ENCODE measurements at places on chromosomes 13 and 19. TPM values are rescaled to one million over a fixed set of nuclear protein-coding genes. Genes with fewer than 3 reads are reported as not detected.
A peak's percentile ranks its signal among the peaks of the same experiment; 100 is the strongest.

AKT2 gene
- 130 TPM for total RNA-seq

CATSPERD gene
- not detected for total RNA-seq

GRCh38 chr19:41226874-41227390 lies 7.9 kb downstream of the AXL start:
- no peak for DNase-seq
- no peaks in the 10 kb centered on the region for H3K27me3 ChIP-seq
- H3K27ac ChIP-seq, result peak overlapping the region; percentile 82
- no peaks in the 10 kb centered on the region for H3K36me3 ChIP-seq
- H3K4me1 ChIP-seq, result no peaks in the 10 kb centered on the region
- peak overlapping the region; percentile 60 for H3K4me3 ChIP-seq

- no peaks in the 10 kb centered on the region for H3K36me3 ChIP-seq
- no peak overlapping the region for H3K4me3 ChIP-seq
- peaks cover 9% of the 10 kb centered on the region for H3K4me1 ChIP-seq
- H3K27ac ChIP-seq, result no peak overlapping the region
- no peak for DNase-seq
Observed at GRCh38 chr13:46529216-46529919, 23.6 kb upstream of the LRCH1 start.

DNA sequence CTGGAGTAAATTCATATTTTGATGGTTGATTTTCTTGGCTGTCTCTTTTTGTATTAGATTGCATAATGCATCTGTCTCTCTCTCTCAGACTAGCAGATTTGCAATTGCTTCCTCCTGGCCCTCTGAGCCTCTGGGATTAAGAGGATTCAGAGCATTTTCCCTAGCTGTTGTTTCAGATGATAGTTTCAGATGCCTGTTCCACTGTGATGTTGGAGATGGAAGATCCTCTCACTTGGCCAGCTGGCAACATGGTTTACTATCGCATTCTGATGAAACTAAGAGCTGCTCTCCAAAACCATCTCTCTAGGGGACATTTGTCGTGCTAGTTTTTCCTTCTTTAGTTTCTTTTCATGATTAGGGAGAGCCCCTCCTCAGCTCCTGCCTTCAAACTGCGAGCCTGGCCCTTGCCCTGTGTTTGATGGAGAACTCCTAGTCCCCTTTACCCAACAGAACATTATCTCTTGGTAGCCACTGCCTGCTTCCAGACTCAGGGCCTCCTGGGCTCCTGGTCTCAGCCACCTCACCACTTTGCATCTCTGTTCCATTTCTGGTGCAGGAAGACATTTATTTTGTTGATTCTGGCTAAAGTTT lies 244.6 kb downstream of the B3GLCT start:
- no peak overlapping the region for H3K27ac ChIP-seq
- no peak overlapping the region for H3K4me3 ChIP-seq
- H3K4me1 ChIP-seq, result no peaks in the 10 kb centered on the region
- H3K27me3 ChIP-seq, result no peaks in the 10 kb centered on the region
- peak; percentile 34 for DNase-seq

MYBPC2 gene
- not detected for total RNA-seq

RGCC gene
- total RNA-seq, result 22.9 TPM

- H3K27me3 ChIP-seq, result no peaks in the 10 kb centered on the region
- H3K4me1 ChIP-seq, result peaks cover 54% of the 10 kb centered on the region
- DNase-seq, result no peak
- peak within 1 kb of the TSS; percentile 33 for H3K4me3 ChIP-seq
- H3K36me3 ChIP-seq, result no peaks in the 10 kb centered on the region
Observed at GRCh38 chr19:35041548-35042055, at the start of gene HPN. TSS of gene HPN (plus strand) at chr19:35041721. CDS start at chr19:35042507, 786 bp downstream.

GRCh38 chr19:3609779-3610719 lies 3.4 kb upstream of the TBXA2R start:
- no peak overlapping the region for H3K4me3 ChIP-seq
- H3K27ac ChIP-seq, result peak overlapping the region; percentile 78
- H3K36me3 ChIP-seq, result peaks cover 36% of the 10 kb centered on the region
- peaks cover 51% of the 10 kb centered on the region for H3K4me1 ChIP-seq
- no peak for DNase-seq

SOX1 gene
- not detected for total RNA-seq

DNA sequence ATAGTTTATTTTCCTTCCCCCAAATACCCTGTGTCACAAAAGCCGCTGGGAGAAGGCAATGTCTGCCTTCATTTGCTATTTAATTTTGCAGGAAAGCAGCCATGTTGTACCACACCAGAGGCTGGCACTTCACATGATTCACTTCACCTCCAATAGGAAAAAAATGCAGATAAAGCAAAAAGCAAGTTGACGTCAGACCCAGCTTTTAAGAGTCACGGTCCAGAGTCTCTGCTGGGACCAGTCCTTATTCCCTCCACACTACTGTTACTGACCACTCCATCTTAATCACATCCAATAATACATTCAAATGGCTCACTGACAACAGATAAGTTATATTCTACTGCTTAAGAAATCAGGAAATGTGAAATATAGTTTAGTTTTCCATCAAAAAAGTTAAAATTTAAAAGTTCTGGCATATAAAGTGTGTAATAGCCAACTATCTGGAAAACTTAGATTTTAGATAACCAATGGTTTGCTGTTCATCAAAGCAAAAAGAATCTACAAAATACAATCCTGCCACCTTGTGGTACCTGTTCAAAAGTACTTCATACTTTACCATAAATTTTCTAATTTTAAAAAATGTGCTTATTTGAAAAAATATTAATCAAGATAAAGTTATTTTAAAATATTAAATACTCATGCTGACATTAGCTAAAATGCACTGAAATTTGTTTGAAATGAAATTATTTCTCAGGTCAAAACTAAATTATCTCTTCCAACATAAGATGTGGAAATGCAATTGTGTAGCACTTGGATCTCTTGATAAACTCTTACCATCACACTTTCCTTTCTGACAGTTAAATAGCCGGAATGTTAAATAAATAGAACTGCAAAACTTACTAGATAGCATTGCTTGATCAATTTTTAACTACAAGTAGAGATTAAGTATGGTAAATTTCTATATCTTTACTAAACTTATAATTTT lies 97.3 kb downstream of the SERP2 start:
- H3K4me3 ChIP-seq, result no peak overlapping the region
- H3K27me3 ChIP-seq, result no peaks in the 10 kb centered on the region
- no peak for DNase-seq
- no peaks in the 10 kb centered on the region for H3K36me3 ChIP-seq
- no peak overlapping the region for H3K27ac ChIP-seq

KIR3DL1 gene
- not detected for total RNA-seq

DNA sequence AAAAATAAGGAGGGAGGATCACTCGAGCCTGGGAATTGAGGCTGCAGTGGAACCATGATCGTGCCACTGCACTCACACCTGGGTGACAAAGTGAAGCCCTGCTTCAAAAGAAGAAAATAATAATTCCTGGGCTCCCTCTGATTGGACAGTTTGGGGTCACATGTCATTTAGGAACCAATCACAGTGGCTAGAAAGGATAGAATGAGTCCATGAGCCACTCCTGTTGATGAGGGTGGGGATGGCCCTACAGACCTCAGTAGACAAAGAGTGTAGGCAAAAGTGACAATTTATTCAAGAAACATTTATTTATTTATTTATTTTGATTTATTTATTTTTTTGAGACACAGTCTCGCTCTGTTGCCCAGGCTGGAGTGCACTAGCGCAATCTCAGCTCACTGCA lies 26.8 kb upstream of the ADGRE5 start:
- no peak for DNase-seq
- no peaks in the 10 kb centered on the region for H3K36me3 ChIP-seq
- no peak overlapping the region for H3K27ac ChIP-seq
- H3K4me3 ChIP-seq, result no peak overlapping the region
- no peaks in the 10 kb centered on the region for H3K4me1 ChIP-seq

GRCh38 chr13:87736849-87737385 lies 65.7 kb downstream of the SLITRK5 start:
- H3K27me3 ChIP-seq, result no peaks in the 10 kb centered on the region
- no peak for DNase-seq
- no peaks in the 10 kb centered on the region for H3K36me3 ChIP-seq
- H3K4me1 ChIP-seq, result no peaks in the 10 kb centered on the region
- H3K27ac ChIP-seq, result no peak overlapping the region
